ENCODE measurements at places on chromosomes 1 and 21. TPM values are rescaled to one million over a fixed set of nuclear protein-coding genes. Genes with fewer than 3 reads are reported as not detected.
A peak's percentile ranks its signal among the peaks of the same experiment; 100 is the strongest.

Gene AMY2A
- not detected for total RNA-seq

Gene KLHDC9
- not detected for total RNA-seq

Gene DNAJC28
- total RNA-seq, result 2.6 TPM

Gene ZBTB40
- total RNA-seq, result 13.0 TPM

Gene GJA5
- total RNA-seq, result not detected

Gene C1orf105
- total RNA-seq, result not detected

Gene LCE1C
- total RNA-seq, result not detected

Gene ITLN2
- not detected for total RNA-seq

Gene DHCR24
- 91.9 TPM for total RNA-seq

Gene KRTAP19-8
- total RNA-seq, result not detected

Gene UTS2
- total RNA-seq, result not detected

DNA sequence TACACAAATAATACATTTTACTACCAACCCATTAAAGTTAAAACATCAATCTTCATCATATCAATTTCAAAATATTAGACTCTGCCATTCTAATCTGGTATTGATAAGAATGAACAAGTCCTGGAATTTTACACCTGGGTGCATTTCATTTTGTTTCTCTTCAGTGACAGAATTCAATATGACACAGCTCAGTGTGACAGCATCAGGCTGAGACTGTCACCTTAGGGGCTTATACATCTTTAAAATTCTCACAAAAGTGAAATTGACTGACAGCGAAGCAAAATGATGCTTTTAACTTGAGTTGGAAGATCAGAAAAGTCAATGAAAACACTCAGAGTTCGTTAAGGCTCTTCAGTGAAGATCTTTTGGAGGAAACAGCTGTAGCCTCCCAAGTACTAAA lies 213.0 kb downstream of the DAB1 start:
- no peak for DNase-seq

- peak; percentile 21 for DNase-seq
These were observed 75.4 kb downstream of the MDM4 start for GRCh38 chr1:204591473-204592090.

DNA sequence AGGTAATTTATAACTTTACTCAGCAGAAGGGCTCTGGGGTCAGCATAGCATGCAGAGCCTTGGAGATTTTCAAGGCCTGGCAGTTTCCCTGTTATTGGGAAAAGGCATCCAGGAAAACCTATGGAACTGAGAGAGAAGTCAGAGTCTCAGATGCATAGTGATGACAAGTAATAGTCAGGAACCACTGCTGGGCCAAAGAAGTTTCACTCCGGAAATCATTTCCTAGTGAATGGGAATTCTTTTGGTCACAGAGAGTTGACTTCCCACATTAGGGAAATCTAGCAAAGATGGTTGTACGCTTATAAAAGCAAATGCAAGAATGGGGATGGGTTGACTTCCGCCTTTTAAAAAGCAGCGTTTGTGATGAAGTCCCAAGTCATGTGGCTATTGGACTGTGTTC lies 28.4 kb upstream of the RUNX1 start:
- DNase-seq, result no peak

DNA sequence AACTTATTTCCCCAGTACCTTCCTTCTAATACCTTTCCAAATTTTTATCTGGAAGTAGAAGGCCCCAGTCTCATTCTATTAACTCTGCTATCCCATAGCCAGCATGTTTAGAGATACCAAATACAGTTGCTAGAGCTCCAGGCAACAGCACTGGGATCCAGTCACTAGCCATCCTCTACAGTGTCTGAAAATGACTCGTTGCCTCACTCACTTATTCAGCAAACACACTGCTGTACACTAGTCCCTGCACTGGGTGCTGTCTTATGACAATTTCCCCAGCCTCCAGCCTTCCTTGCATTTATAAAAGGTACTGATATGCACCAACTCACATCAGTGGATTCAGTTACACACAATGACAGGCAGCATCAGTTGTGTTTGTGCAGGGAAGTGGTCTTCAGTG lies 179.0 kb downstream of the DSCAM start:
- DNase-seq, result no peak

DNA sequence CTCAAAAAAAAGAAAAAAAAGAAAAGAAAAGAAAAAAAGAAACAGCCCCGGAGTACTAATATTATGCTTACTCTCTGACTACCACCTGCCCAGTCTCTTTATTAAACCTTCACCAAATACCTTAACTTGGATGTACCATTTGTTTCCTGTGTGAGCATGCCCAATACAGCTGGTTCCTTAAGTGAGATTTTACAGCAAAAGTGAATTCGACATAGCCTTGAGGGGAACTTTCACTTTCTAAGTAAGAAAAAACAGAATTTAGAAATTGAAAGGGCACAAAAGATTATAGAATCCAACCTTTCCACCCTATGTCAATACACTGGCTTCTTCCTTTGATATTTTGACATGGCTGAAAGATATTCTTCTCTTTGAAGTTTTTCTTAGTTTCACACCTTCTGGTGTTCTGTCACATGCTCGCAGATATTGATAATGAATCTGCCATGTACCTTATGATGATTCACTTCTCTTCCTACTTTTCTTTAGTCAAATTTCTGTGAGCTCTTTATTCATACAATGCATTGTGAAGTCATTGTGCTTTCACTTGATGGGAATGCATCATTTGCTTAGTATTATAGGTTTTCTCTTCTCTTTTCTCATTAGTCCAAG lies 5.2 kb upstream of the GIPC2 start:
- no peak for DNase-seq

GRCh38 chr1:76303340-76303717 lies 228.8 kb downstream of the ST6GALNAC3 start:
- no peak for DNase-seq

DNA sequence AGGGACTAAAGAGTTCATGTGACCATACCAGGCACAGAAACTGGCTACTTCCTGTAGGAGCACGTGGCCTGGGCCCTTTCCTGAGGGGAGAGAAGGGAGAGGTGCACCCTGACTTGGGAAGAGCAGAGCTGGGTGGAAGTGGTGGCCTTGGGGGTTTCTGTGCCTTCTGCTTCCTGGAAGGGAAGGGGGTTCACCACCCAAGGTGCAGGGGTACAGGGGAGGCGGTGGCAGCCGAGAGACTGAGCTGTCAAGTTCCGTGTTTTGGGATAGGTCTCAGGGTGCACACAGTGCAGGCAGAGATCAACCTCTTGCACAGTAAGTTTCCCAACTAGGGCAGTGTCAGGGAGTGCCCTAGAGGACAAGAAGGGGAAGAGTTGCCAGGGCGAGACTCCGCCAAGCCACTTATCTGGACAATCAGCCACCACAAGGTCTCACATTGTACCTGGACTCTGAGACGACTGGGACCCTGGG lies 10.1 kb downstream of the HECTD3 start:
- no peak for DNase-seq

DNA sequence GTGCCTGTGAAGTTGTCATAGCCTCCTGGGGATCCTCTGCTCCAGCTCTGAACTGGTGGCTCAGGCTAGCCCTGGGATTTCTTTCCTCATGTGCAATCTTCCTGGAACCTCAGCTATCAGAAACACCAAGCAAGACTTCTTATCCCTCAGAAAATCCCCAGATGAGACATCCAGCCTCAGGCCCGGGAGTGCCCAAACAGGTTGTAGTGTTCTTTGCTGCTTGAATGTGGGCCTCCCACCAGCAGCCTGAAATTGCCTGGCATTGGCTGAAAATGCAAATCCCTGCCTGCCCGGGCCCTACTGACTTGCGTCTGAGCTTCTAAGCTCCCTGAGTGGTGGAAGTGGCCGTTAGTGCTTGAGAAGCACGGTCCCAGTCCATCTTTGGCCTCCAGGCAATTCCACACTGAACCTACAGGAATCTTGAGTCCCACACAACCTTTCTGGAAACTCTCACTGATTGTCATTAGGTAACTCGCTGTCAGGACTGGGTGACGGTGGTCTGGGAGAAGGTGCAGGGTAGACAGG lies 146.8 kb downstream of the ZBTB18 start:
- DNase-seq, result no peak

- peak; percentile 54 for DNase-seq
These were observed 8.8 kb upstream of the FGR start for GRCh38 chr1:27643600-27644368.

DNA sequence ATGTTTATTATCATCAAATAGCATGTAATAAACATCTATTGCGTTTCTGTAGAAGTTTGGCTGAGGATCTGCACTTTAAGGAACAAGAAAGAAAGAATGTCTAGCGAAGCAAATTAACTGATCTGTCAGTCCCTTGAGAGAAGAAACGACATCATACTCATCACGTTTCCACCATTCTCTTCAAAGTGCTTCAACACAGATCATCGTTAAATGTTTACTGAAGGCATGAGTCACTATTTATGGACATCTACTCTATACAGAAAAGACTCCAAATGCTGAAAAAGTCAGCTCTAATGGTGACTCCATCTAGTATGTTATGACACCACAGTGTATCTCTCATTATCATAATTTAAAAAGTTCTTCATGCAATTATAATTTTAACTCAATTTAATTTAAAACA lies 369.1 kb downstream of the RGS7 start:
- no peak for DNase-seq

- no peak for DNase-seq
These were observed 623.9 kb upstream of the NR5A2 start for GRCh38 chr1:199403531-199404116.

DNA sequence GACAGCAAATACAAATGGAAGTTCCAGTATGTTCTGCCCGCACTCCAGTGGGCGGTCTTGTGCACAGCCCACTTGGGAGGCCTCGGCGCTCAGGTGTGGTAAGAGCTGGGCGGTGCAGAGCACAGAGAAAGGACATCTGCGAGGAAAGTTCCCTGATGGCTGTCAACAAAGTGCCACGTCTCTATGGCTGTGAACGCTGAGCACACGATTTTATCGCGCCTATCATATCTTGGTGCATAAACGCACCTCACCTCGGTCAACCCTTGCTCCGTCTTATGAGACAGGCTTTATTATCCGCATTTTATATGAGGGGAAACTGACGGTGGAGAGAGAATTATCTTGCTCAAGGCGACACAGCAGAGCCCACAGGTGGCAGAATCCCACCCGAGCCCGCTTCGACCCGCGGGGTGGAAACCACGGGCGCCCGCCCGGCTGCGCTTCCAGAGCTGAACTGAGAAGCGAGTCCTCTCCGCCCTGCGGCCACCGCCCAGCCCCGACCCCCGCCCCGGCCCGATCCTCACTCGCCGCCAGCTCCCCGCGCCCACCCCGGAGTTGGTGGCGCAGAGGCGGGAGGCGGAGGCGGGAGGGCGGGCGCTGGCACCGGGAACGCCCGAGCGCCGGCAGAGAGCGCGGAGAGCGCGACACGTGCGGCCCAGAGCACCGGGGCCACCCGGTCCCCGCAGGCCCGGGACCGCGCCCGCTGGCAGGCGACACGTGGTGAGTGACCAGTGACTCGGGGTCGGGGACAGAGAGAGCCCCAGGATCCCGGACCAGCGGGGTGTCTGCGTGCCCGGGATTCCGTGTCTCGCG lies at the start of gene IL12RB2:
TSS of gene IL12RB2 (plus strand) at position 623 of the 810 bp plus-strand sequence. CDS start 12,496 bp downstream, outside the sequence.
- DNase-seq, result peak; percentile 27

- DNase-seq, result no peak
These were observed 55.6 kb upstream of the ADAR start for GRCh38 chr1:154663471-154664060.

GRCh38 chr1:157597959-157598667 lies at the start of gene FCRL4:
TSS of gene FCRL4 (minus strand) at chr1:157598085. CDS start at chr1:157597944, 141 bp downstream.
- no peak for DNase-seq

GRCh38 chr21:37986751-37987399 lies 70.6 kb upstream of the KCNJ6 start:
- DNase-seq, result no peak

GRCh38 chr1:185636848-185637247 lies 97.3 kb upstream of the HMCN1 start:
- no peak for DNase-seq

DNA sequence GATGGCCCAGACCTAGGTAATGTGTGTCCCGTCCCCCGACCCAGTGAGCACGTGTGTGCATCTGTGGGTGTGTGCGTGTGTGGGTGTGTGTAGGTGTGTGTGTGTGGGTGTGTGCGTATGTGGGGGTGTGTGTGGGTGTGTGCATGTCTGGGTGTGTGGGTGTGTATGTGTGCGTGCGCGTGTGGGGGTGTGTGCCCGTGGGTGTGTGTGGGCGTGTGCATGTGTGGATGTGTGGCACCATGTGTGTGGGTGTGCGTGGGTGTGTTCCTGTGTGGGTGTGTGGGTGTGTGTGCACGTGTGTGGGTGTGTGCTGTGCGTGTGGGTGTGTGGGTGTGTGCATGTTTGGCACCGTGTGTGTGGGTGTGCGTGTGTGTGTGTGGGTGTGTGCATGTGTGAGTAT lies 309.5 kb downstream of the KIF26B start:
- no peak for DNase-seq

DNA sequence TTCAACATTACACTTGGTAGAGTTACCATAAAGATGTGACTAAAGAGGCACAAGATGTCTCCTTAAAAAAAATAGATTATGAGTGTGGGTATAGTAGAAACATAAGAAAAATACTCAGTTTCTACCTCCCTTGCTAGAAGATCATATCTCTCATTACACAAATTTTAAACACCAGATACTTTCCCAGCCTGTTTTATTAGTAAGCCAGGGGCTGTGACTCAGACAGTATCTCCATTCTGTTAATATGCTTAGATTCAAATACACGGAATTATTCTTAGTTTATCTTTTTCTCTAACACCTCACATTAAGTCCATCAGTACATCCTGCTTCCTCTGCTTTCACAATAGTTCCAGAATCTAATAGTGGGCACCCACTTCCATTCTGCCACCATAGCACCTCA lies 561.8 kb upstream of the ADAMTS5 start:
- no peak for DNase-seq

DNA sequence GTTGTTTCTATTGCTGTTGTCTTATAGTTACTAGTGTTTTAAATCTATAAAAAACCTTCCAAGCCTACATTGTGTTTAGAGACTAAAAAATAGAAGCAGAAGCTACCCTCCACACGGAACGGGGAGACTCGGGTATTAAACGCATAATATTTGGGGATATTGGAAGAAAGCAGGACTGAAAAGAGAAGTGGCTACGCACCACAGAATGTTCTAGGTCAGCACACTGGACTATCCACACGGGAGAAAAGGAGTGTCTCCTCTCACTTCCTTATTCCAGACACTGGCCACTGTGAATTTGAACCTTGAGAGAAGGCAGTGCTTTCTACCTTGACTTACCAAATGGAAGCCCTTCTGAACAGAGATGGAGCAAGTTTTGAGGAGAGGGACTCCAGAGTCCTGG lies 1.0 kb upstream of the OR10J4 start:
- DNase-seq, result no peak

DNA sequence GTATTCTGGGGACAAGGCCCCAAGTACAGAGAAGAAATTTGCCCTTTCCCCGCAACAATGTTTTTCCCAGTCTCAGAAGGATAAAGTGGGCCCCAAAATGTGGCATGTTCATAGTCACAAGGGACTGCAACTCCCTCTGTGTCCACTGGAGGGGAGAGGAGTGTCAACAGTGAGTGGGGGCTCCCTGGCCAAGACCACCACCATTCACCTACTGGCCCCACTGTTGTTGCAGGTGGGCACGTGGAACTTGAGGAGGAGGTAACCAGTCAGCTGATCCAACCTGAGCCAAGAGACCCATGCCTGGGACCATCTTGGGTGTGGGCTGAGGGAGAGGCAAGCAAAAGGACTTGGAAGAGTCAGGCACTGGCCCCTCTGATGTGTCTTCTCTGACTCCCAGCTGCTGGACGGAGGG lies 777 bp downstream of the NUDT17 start:
- DNase-seq, result peak; percentile 27

GRCh38 chr1:240134596-240134995 lies 42.9 kb downstream of the FMN2 start:
- no peak for DNase-seq

All from Daoy (cell line).